ENCODE measurements at places on chromosomes 5 and 9.

- DNase-seq = no peak
Measured at GRCh38 chr5:167773668-167774301, 517.7 kb upstream of the WWC1 start.

GRCh38 chr5:171387970-171388815 is 544 bp downstream of the NPM1 start:
- peak; percentile 82 for DNase-seq

- DNase-seq = no peak
Measured at GRCh38 chr5:56270058-56270457, 36.9 kb upstream of the ANKRD55 start.

DNA sequence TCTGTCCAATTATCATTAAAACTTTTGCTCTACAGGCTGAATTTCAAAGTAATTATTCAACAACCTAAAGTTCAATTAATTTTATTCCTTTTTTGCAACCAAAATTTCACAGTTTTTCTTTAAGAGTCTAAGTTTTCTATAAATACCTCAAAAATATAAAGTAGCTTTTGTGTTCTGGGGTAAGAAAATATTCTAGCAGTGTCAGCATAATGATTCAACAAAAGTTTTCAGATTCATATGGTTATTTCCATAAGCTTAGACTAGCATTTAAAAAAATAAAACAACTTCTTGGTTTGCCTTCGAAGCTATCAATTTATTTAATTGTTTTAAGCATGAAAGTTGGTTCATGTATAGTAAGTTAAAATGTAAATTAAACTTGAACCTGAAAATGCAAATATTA is 1962.3 kb upstream of the CDH6 start:
- DNase-seq = no peak

- DNase-seq = no peak
Measured at GRCh38 chr9:94937214-94937903, 210.9 kb downstream of the AOPEP start.

All from stimulated activated CD8-positive, alpha-beta memory T cell treated with anti-CD3 and anti-CD28 coated beads, Interleukin-4, amount 100 ng/mL, for 24 hours (primary cell).